NCI-H1694 (cell line): ENCODE measurements at places on chromosomes 3 and 15.

GRCh38 chr3:20136231-20136630 lies 49.8 kb downstream of the SGO1 start:
- no peak for DNase-seq

DNA sequence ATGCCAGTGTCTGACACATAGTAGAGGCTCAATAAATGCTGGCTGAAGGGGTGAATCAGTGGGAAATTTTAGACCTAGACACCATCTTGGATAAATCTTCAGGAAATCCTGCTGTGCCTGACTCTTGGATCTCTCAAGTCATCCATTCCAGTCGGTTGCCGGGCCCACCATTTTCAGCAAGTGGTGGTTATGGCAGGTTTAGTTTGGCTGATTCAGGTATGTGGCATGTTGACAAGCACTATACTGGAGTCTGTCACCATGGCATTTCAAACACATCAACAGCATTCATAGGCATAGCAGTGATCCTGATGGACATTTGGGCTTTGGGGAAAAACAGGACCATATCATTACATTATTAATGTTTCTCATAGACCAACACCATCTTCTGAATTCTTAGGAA lies 25.7 kb upstream of the APH1B start:
- DNase-seq: no peak

DNA sequence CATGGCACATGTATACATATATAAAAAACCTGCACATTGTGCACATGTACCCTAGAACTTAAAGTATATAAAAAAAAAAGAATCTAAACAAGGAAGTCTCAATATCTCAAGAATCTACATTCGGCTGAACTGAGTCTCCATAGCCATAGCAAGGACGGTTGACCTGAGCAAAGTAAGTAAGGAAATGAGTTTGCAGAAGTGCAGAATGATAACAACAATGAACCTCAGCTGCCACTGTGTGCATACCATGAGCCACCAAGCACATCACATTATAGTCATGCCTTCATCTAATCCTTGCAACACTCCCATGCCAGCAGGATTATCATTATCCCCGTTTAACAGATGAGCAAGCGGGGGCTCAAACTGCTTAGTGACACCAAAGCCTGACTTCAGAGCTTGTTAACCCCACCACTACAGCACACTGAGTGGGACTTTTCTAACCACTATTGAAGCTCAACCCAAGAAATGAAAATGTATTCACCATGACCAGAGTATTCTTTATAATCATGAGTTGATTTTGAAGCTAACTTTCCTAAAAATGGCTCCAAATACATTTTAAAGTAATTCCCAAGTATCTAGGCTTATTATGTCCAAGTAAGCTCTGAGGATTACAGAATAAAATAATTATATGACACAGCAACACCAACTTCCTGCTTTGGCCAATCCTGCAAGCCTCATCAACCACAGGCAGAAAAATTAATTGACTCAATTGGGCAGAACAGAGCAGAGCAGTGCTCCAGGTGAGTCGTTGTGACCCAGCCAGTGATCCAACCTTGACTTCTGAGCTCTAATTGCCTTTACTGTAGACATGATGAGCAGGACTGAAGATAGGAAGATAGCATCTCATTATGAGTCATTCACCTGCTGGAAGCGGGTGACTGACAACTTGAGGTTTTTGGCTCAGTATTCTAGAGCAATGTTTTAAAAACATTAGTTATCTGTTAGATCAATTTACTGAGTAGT lies 47.3 kb upstream of the IL12A start:
- DNase-seq: no peak

- peak; percentile 28 for DNase-seq
Observed at GRCh38 chr15:42549032-42549491, 424 bp downstream of the HAUS2 start.

GRCh38 chr3:127491323-127491722 lies 99.2 kb downstream of the TPRA1 start:
- DNase-seq: no peak

DNA sequence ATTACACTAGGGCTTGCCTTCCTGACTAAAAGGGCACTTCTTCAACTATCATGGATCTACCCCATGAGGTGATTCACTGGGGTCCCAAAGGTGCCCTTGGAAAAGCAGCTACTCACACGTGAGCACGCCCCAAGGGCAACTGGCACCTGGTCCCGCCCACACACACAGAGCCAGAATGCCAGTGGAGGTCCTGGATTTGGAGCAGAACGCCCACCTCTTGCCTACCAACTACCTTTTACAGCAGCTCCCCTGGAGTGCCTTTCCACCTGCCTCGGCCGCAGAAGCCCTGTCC lies 1.8 kb upstream of the CTDSPL start:
- DNase-seq: no peak

- DNase-seq: no peak
Observed at GRCh38 chr3:152040319-152040718, 166.9 kb downstream of the SUCNR1 start.

GRCh38 chr15:63049783-63050371 lies 7.3 kb downstream of the TPM1 start:
- DNase-seq: no peak

DNA sequence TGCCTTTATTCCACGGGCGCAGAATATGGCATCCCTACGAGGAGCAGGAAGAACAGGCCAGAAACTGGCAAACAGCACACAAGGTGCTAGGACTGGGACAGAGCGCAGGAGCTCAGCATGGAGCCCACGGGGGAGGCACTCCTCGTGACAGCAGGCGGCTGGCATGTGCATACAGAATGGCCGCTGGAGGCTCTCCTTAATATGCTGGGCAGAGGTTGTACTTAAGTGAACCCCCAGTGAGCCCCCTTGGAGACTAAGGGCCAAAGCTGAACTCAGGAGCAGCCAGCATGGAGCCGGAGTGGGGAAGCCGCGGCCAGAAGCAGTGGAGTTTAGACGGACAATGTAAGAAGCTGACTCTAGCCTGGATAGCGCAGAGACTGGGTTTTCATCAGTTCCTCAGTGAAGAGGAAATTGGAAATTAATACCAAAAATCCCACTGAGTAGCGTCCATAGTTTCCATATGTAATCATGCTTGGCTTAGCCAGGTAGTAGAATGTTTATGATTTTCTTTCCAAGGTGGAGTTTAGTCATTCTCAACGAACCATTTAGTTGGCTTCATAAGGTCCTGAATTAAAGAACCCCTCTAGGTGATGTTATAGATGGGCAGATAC lies 69.4 kb downstream of the EPHB3 start:
- DNase-seq: no peak

DNA sequence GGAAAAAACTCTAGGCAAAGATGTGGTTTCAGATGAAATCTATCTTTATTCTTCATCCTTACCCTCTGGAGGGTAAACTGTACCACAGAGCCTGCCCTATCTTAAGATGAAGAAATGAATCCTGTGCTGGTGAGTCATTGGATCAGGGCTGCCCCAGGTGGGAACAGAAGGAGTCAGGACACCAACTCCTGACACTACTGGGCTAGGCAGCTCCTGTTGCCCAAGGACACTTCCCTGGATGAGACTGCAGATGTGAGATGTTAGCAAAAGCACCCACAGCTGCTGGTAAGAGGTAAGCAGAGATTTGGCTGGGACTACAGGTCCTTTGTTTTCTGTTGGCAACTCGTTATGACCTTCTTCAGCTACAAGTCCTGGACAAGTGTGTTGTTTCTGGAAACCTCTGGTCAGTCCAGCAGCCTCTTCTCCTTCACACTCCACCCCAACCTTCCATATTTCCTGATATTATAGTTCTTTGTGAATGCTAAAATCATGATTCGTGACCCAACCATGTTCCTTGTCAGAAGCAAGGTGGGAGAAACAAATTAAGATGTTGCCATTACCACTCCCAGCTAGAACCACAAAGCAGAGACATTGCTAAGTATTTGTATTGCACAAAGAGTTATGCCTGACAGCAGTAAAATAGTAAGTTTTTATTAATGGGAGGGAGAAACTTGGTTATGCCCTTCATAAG lies 104.2 kb upstream of the TGFBR2 start:
- no peak for DNase-seq

DNA sequence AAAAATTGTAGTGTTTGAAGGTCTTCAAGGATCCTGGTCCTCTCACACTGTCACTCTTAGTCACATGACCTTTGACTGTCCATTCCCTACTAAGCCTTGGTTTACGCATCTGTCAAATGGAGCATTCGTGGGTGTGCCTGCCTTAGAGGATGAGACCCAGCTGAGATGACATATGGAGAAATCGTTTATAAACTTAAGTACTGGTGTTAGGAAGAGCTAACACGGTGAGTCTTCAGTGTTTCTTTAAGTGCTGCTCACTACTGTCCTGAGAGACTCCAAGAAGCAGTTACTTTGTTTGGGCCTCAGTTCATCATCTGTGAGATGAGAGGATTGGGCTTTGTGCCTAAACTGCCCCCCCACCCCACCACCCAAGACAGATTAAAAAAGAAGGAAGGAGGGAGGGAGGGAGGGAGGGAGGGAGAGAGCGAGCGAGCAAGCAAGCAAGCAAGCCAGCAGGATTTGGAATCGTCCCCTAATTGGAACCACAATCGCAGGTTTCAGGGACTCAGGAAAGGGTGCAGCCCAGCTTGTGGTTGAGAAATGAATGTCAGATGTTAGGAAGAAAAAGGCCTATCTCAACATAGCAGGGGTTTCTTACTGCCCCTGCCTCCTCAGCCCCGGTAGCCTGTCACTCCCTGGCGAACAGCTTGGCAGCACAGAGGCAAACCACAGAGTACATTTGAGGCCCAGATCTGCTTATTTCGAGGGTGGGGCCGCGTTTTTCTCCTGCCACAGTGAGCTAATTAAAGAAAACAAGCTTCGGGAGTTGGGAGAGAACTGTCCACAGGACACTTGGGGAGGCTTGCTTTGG lies 32.7 kb downstream of the SMAD3 start:
- DNase-seq: no peak

DNA sequence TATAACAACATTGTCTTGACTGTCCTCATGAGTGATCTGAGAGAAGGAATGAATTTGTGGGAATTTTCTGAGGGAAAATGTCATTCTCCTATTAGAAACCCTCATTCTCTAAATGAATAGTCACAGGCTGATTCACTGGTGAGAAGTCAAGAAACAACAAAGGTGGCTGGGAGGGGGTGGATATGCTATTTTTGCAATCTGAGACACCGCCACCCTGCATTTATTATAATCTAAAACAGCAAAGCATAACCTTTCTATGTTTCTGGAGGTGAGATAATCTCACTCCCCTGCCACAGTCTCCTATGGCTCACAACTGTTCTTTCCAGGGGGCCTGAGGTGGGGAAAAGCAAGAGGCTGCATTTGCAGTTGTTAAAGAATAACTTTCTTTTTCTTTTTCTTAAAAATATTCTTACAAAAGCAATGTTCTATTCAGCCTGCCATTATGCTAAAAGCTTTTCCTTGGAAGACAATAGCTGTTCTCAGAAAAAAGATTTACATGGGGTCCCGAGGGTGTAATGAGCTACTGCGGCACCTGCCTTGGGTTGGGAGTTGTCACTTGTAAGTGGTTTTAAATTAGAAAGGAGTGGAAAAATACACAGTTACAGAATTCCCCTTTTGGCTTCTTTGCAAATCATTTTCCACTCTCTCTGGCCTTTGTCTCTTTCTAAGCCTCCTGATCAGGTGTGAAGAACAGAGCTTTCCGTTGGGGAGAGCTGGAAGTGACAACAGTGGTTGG lies 220.9 kb downstream of the AGBL1 start:
- no peak for DNase-seq

DNA sequence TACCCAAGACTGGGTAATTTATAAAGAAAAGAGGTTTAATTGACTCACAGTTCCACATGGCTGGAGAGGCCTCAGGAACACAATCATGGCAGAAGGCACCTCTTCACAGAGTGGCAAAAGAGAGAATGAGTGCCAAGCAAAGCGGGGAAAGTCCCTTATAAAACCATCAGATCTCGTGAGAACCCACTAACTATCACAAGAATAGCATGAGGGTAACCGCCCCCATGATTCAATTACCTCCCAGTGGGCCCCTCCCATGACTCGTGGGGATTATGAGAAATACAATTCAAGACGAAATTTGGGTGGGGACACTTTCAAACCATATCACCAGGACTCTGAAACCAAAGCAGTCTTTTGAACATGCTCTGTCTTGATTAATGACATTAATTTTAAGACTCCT lies 7.0 kb downstream of the RTP3 start:
- no peak for DNase-seq

GRCh38 chr3:8197384-8197783 lies 304.2 kb upstream of the LMCD1 start:
- DNase-seq: no peak

- no peak for DNase-seq
Observed at GRCh38 chr3:172530566-172530965, 7.3 kb upstream of the TNFSF10 start.
